ENCODE measurements at places on chromosomes 4 and X.

DNA sequence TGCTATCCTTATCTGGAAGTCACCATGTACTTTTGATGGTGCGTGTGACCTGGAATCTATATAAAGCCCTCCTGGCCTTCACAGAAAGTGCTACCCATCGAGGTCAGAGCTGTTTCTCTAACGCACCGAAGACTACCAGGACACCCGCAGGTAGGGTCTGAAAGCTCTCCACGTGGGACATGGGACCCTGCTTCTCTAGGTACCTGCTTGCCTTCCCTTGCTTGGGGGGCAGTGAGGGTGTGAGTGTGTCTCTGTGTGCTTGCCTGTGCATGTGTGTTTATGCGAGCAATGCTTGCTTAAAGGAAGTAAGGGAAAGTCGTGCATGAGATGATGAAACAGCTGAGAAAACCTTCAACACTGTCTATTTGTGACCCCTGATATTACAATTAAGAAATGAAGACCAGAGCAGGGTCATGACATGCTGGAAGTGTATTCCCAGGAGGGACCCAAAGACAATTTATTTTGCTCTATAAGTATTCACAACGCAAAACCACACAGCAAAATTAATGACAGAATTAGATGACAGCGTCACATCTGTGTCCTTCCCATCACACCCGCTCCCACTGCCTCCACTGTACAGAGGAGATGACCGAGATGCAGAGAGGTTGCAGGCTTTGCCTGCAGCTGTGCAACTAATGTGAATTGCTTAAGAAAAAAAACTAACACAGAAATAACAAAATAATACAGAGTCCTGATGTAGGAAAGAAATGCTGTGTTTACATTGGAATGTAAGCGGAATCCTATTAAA, 76.4 kb upstream of the HELT start:
- DNase-seq = no peak

DNA sequence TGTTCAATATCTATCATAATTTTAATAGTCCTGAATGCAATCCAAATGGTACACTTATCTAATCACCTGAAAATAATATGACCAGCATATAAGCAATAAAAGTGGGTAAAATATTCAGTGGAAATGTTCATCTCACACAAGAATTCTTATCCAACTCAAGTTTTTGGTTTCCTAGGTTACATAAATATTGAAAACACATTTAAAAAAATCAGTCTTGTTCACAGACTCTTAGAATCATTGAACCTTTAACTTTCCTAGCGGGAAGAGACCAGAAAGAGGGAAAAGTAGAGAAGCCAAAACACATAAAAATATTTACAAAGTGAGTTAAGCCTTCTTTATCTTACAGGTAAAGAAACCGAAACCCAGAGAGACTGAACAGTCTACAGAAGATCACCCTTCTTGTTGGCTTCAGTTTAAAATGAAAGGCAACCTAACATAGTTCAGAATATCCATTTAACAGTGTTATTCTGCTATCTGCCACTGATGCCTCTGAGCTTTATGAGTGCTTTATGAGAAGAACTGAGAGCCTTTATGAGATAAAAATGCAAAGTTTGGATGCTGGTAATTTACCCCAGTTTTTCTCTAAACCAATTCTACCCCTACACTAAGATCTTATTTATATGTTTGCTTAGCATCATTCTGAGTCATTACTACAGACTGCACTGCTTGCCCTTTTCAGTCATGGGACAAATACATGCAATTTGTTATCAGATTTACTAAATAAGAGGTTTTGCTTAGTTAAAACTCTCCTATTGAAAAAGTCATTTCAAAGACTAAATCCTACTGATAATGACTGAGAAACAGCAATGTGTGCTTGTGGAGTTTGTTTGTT, 453.3 kb upstream of the INTU start:
- no peak for DNase-seq

DNA sequence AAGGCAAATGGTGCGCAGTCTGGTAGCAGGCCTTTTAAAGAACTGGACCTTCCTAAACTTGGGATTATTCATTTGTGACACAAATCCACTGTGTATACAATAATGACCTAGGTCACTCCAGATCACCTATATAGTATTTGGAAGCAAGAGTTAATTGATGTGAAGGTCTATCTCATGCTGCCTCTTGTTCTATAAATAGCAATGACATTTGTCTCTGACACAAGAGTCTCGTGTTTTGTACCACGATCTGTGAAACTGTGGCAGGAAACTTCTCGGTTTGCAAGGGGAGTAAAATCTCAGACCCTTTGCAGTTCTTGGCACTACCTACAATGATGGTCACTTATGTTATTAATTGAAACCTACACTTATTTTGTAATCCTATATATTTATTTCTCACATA, 1408.4 kb downstream of the PCDH7 start:
- DNase-seq = no peak

GRCh38 chr4:87235020-87235671, 14.7 kb upstream of the KLHL8 start:
- no peak for DNase-seq

DNA sequence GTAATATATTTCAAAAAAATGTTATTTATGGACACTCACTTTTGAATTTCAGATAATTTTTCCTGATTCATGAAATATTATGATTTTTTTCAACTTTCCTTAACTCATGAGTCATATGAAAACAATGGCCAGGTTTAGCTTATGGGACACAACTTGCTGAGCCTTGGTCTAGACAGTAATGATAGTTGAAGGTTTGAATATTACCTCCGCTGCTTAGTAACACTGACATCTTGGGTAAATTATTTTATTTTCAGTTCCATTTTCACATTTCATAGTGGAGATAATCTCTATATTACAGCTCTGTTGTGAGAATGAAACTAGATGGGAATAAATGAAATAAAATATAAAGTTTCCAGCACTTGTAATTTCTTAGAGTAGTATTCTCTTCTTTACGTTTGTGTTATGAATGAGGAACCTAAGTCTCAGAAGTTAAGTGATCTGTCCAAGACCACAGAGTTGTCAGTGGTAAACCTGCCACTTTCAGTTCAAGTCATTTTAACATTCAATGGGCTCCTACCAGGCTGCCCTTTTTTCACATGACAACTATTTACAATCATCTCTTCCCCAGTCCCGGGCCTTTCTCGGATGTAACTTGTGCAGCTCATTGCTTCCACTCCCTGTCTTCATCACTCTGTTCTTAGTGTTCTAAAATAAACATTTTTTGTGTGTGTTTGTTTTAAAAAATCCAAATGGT, 46.8 kb upstream of the GC start:
- DNase-seq = no peak
